Fibroblast of skin of right biceps (primary cell): ENCODE measurements at places on chromosomes 6 and 20.

GRCh38 chr6:24358219-24358821 is 461 bp upstream of the DCDC2 start:
- DNase-seq, result no peak

DNA sequence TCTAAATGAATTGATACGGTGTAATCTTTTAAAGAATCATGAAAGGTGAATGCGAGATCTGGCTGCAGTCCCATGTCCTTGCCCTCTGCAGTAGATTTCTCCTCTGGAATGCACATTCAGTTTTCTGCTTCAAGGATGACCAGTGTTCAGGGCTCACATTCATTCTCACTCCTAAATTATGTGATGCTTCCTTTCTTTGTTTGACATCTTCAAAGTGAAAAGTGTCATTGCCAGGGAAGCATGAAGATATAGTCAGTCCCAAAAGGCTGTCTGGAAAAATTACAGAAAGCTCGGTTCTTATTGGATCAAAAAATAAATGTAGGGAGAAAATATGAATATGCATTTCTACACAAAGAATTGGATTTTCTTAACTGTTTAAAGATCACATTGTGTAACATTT is 395.6 kb downstream of the NKAIN2 start:
- DNase-seq, result no peak

DNA sequence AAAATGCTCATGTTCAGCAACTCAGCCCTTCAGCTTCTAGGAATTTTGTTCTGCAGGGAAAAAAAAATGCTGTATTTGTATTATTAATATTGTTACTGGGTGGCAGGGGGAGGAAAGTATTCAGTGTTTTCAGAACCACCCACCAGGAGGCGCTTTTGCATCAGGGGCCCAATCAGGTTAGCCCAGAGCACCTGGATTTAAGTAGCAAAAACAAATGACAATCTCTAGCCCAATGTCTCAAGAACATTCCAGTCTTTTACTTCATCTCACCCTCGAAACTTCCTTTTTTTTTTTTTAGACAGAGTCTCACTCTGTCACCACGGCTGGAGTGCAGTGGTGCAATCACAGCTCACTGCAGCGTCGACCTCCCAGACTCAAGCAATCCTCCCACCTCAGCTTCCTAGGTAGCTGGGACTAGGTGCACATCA is 635 bp upstream of the C20orf203 start:
- DNase-seq, result peak; percentile 53

- DNase-seq, result no peak
Measured at GRCh38 chr6:141354191-141354955, 778.4 kb upstream of the GJE1 start.

- DNase-seq, result no peak
Measured at GRCh38 chr6:154736618-154737259, 3.5 kb downstream of the SCAF8 start.

DNA sequence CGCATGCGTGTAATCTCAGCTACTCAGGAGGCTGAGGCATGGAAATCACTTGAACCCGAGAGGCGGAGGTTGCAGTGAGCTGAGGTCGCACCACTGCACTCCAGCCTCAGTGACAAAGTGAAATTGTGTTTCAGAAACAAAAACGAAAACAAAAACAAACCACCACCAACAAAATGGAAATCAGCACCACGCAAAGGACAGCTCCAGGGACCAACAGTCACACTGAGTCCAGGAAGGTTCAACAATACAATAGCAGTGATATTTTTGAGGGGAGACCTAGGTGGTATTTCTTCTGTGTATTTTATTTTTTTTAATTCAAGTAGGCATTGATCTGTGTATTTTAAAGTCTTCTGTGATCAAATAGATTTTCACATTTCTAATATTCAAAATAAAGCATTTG is 9.8 kb downstream of the HLA-F start:
- no peak for DNase-seq

- DNase-seq, result no peak
Measured at GRCh38 chr6:36807750-36808149, 31.5 kb downstream of the CPNE5 start.

GRCh38 chr6:163983679-163984078 is 569.2 kb downstream of the QKI start:
- DNase-seq, result no peak

DNA sequence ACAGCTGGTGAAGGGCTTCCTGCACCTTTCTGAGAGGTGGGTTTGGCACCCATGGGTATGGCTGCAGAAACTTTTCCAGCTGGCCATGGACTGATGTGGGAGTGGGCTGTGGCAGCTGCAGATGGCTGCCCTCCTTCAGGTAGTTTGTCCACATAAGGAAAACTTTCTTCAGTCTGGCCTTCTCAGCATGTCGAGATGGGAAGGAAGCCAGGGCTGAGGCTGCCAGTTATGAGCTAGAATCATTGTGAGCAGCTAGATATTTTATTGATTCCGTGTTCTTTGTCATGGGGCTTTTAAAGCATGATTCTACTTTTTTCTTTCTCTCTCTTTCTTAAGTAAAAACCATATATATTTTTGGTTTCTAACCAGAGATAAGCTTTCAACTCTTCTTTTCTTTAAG is 16.6 kb downstream of the NKX2-4 start:
- DNase-seq, result no peak

- DNase-seq, result no peak
Measured at GRCh38 chr6:168131464-168132415, 52.7 kb upstream of the FRMD1 start.

DNA sequence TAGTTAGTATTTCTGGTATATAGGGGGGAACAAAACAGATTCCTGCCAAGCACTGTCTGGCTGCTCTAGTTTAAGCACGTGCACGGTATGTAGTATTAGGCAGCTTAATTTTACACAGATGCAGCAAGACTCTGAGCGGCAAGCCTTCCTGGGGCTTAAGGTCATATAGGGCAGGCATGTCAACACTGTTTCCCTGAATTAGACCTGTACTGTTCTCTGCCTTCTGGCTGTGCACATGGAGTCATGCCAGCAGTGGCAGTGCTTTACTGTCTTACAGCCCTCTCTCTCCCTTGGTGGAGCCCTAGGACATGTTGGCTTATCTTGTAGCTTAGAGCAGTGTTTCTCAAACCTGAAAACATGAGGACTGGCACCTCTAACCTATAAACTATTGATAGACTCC is 56.6 kb downstream of the PHF20 start:
- DNase-seq, result no peak

GRCh38 chr6:166512567-166512966 is 73.9 kb downstream of the RAMACL start:
- DNase-seq, result no peak

- DNase-seq, result no peak
Measured at GRCh38 chr6:159499034-159499433, 194.0 kb downstream of the SOD2 start.

DNA sequence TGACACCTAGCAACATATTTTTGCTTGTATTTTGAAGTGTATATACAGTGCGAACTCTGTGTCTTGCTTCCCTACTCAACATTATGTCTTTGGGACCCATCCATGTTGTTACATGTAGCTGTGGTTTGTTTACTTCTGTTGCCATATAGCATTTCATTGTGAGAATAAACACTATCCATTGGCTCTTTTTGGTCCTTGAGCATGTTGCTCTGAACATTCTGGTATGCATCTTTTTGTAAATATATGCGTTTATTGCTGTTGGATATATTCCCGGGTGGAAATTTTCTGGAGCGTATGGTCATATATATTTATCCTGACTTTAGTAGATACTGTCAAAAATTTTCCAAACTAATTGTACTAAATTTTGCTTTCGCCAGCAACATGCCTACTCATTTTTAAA is 222.5 kb upstream of the SPTLC3 start:
- no peak for DNase-seq
